Nucleus accumbens (tissue), 56 donors: ENCODE measurements at places on chromosomes 7 and 10.

DNA sequence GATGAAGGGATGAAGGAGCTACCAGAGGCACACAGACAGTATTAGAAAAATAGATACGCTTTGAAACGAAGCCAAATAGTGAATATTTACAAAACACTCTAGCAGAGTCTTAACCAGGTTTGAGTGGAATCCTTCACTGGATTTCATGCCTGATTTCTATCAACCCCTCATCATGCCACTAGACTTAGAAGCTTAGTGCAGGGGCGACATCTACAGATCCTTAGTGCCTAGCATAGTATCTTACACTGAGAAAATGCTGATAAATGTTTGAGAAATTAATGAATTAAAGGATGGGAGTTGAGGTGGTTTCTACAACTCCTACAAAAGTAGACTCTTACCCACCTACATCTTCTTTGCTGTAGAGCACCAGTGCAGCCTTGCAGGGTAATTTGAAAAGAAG lies 54.7 kb upstream of the CCNJ start:
- no peak for DNase-seq

DNA sequence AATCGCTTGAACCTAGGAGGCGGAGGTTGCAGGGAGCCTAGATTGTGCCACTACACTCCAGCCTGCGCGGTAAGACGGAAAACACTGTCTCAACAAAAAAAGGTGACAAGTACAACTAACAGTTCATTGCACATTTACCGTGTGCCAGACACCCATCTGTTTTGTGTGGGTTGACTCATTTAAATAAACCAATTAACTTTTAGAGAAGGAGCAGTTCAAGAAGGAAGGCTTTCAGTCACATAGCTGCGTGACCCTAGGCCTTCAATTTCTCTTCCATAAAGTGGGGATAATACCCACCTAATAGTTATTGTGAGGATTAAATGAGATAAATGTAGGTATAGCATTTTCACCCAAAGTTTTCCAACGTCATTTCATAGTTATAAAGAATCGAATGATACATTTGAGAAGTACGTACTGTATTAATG lies 52.3 kb upstream of the KDM7A start:
- no peak for DNase-seq

DNA sequence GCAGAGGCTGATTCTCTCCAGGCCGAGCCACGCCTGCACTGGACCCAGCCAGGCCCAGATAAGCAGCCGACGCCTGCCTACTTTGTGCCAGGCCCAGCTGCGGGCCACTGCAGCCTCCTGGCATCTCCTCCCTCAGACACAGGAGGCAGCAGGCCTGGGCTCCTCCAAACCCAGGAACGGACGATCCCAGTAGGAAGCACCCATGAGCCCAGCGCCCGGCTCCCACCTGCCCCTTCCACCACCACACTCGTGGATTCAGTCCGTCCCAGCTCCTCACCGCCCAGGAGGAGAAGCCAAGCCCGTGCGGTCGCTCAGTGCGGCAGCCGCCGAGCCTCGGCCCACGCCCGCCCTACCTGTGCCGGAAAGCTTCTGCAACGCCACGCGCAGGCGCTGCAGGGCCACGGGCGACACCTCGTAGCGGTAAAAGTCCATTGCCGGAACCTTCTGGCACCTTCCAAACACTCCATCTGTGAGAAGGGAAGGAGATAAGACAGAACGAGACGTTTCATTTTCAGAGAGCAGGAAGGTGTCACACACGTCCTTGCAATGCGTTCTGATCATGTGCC lies 271.1 kb downstream of the PTPRN2 start:
- DNase-seq, result no peak

DNA sequence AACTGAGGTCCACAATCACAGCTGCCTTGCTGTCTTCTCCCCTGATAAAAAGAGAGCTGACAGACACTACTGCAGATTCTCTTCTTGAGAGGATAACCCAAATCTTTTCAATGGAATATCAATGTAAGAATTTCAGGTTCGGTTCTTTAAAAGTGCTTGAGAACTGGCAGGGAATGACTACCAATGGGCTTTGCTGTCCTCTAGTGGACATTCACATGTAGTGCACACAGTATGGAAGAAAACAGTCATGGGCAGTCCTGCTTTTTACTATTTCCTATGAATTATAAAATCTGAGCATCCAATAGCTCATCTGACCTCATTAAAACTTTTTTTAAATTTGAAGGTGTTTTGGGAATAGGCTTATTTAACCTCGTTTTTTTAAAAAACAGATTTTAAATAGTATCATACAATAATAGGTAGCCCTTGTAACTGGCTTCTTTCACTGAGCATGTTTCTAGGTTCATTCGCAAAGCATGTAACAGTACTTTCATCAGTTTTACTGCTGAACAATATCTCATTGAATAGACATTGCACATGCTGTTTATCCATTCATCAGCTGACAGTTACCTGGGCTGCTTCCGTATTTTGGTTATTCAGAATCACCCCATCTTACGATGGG lies 18.3 kb downstream of the FZD9 start:
- no peak for DNase-seq

GRCh38 chr10:131166486-131166885 lies 145.0 kb downstream of the TCERG1L start:
- no peak for DNase-seq

GRCh38 chr10:77869626-77870420 lies 56.7 kb downstream of the DLG5 start:
- no peak for DNase-seq

DNA sequence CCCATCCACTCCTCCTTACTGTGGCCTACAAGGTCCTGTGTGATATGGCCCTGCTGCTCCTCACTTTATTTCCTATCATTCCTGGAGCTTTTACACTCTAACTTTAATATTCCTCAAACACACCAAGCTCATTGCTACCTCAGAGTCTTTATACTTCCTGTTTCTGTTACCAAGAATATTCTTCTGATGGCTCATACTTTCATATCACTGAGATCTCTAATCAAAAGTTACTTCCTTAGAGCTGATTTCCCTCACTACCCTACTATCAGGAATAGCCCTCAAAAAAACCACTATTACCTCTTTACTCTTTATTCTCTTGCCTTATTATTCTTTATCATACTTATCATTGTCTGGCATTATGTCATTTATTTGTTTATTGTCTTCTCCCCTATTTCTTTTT lies 5.8 kb upstream of the PPP3CB start:
- no peak for DNase-seq

GRCh38 chr7:33066771-33067170 lies 4.2 kb upstream of the NT5C3A start:
- DNase-seq, result no peak

DNA sequence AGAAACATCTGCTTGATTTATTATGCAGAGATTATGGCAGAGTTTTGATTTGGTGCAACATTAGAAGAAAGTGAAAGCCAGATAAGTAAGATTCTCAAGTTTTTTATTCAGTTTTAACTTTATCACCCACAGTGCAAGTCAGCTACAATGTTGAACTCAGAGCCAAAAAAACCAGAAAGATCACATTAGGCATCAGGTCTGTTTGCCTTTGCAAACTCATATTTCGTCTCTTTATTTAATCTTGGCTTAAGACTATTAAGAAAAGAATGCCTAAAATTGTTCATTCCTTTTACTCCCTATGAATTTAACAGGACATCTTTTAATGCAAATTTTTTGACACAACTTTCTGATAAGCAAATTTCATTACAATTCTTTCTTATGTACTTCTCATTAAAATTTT lies 76.0 kb upstream of the TMEM26 start:
- DNase-seq, result no peak
